ENCODE measurements at places on chromosomes 16 and 17. TPM values are rescaled to one million over a fixed set of nuclear protein-coding genes. Genes with fewer than 3 reads are reported as not detected.

Gene WWP2
- 11.4 TPM for polyA plus RNA-seq

Gene TP53TG3C
- not detected for polyA plus RNA-seq

Gene SLC47A2
- not detected for polyA plus RNA-seq

Gene PMFBP1
- polyA plus RNA-seq: 1.9 TPM

Gene ABCA5
- polyA plus RNA-seq: 9.7 TPM

Gene FOXL1
- not detected for polyA plus RNA-seq

Gene SLC9A5
- 1.5 TPM for polyA plus RNA-seq

Gene FBXW10B
- polyA plus RNA-seq: 0.13 TPM

Gene KRT20
- polyA plus RNA-seq: 1.0 TPM

Gene KRT15
- polyA plus RNA-seq: 0.63 TPM

Gene GLIS2
- polyA plus RNA-seq: 0.28 TPM

Gene SPN
- 1.6 TPM for polyA plus RNA-seq

Gene CCL4
- not detected for polyA plus RNA-seq

Gene TP53TG3F
- polyA plus RNA-seq: not detected

Gene CACNG4
- 0.17 TPM for polyA plus RNA-seq

Gene SPG7
- polyA plus RNA-seq: 66.0 TPM

Gene CACNG3
- not detected for polyA plus RNA-seq

Gene PRDM7
- polyA plus RNA-seq: 0.03 TPM

Gene INTS2
- polyA plus RNA-seq: 20.5 TPM

Gene PYY
- 0.25 TPM for polyA plus RNA-seq

Gene CCL3
- polyA plus RNA-seq: not detected

Gene HCRT
- polyA plus RNA-seq: not detected

Gene CD300LD
- polyA plus RNA-seq: not detected

Gene KRTAP9-8
- polyA plus RNA-seq: not detected

Gene LIMD2
- 20.8 TPM for polyA plus RNA-seq

Gene SLC6A2
- 0.62 TPM for polyA plus RNA-seq

Gene NPIPA1
- polyA plus RNA-seq: 205 TPM

Gene NECAB2
- not detected for polyA plus RNA-seq

Gene NUDT21
- 177 TPM for polyA plus RNA-seq

Gene OR1F1
- polyA plus RNA-seq: 0.90 TPM

Gene SGCA
- polyA plus RNA-seq: not detected

Gene SEC14L1
- 27.0 TPM for polyA plus RNA-seq

Gene ELP5
- polyA plus RNA-seq: 75.4 TPM

Gene TAC4
- polyA plus RNA-seq: not detected

Gene ATP2A3
- polyA plus RNA-seq: 0.10 TPM

Measured in HepG2 (cell line).